ENCODE measurements at places on chromosomes 5 and 9.

GRCh38 chr9:133135146-133135745, 14.2 kb upstream of the RALGDS start:
- no peak for DNase-seq

DNA sequence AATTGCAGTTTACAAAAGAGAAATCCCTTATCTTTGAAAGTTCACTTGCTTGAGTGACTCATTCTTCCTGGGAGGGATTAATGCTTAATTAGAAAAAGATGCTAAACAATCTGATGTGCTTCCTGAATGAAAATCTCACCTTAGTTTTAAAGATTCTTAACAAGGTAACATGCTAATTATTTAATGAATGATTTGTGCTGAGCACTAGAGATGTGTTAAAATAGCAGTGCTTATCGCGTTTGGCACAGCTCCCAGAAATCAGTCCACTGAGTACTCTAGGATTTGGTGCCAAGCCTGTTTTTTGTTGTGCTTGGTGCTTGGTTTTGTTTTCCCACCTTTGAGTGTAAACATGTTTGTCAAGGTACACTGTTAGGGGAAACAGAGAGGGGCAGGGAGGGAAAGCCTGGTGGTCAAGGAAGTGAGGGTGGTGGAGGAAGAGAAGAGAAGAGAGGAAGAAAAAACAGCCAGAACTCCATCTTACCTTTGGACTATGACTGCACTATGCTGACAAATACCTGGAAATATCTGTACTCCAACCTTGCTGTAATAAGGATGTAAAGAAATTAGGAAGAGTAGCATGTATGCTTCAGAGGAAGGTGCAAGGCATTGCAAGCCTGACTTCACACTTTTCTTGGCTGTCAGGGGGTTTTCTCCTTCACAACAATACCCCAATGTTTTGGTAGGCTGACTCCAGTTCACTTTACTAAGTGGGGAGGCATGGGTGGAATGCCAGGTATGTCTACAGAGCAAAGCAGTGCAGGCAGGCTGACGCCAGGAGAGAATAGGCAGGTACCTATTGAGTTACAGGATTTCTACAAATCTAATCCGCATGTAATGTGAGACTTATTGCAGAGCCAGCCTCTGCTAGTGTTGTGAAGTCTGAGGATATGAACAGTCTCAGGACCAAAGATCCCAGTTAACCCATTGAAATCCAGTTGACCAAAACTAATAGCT, 157.2 kb upstream of the ISL1 start:
- DNase-seq = peak; percentile 10

DNA sequence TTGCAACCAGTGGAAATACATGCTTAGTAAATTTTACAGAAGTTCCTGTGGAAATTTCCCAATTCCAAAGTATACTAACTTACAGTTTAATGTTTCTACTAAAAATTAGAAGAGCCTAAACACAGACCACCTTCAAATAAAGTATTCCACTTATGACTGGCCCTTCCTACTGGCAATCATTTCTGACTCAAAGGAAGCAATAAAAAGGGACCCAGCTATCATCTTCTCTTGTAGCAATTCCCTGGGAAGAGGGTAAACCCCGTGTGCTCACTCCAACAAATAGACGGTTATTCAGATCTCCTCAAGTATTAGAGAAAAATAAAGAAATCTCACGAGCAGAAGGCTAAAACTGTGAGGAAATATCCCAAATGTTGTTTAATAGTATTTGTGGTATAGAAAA, 43.3 kb downstream of the GOLPH3 start:
- no peak for DNase-seq

DNA sequence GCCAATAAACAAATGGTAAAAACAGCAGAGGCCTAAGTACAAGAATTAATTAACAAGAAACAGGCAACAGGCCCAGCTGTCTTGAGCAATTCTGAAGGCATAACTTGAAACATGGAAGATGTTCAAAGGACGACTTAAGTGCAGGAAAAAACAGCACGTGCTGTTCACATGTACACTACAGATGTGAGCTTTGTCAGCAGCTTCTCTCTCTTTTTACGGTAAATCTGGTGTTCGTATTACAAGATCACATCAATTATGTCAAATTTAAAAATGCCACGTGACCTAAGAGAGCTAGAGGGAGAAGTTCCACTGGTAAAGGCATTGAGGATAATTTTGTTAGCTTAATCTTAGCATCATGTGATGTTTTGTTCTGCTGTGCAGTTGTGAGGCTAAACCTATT, 281.1 kb downstream of the PSAT1 start:
- DNase-seq = no peak

- peak; percentile 3 for DNase-seq
These were observed 9.5 kb downstream of the HK3 start for GRCh38 chr5:176889321-176890280.

DNA sequence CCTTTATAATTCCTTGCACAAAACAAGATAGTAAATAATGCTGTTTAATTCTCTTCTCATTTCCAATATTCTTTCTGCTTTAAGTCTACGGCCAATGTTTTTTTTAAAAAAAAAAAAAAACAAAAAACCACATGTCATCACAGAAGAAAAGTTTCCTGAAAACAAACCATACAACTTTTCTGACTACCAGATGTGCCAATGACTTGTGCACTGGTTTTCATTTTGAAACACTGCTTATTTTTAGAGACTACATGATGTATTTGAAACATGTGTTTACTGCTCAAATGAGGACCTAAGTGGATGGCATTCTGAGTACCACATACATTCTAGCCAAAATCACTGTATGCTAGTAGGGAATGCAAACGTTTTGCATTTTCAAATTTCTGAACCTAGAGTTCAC, 167.9 kb downstream of the GLIS3 start:
- DNase-seq = no peak

GRCh38 chr9:69519470-69520240, 152.5 kb downstream of the APBA1 start:
- DNase-seq = no peak

- DNase-seq = no peak
These were observed 65.2 kb downstream of the C9orf50 start for GRCh38 chr9:129555512-129556215.

GRCh38 chr9:121821326-121821725, 169.9 kb downstream of the DAB2IP start:
- no peak for DNase-seq

DNA sequence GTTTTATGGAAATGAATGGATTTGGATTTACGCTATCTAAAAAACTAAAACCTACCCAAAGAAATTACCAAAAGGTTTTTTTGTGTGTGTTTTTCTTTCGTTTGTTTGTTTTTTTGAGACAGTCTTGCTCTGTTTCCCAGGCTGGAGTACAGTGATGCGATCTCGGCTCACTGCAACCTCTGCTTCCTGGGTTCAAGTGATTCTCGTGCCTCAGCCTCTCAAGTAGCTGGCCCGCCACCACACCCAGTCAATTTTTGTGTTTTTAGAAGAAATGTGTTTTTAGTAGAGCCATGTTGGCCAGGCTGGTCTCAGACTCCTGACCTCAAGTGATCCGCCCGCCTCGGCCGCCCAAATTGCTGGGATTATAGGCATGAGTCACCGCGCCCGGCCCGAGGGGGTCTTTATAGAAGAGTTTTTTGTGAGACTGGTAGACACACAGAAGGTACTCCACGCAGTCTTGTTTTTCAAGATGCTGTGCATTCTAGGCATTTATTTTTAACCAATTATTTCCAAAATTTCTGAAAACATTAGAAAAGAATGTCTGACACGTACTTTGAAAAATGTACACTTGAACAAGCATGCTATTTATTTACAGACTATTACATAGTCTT, 75.7 kb downstream of the NR6A1 start:
- DNase-seq = no peak

- DNase-seq = peak; percentile 97
These were observed 13.3 kb downstream of the TRIM7 start for GRCh38 chr5:181191526-181192336.

GRCh38 chr5:133605323-133605722, 7.0 kb downstream of the FSTL4 start:
- no peak for DNase-seq

GRCh38 chr5:168936511-168936910, 357.3 kb upstream of the PANK3 start:
- DNase-seq = no peak

GRCh38 chr9:84926793-84927192, 257.3 kb downstream of the NTRK2 start:
- no peak for DNase-seq

GRCh38 chr9:91896513-91897121, 53.4 kb downstream of the ROR2 start:
- no peak for DNase-seq

- no peak for DNase-seq
These were observed 59.6 kb downstream of the SPTLC1 start for GRCh38 chr9:92055624-92056023.

GRCh38 chr9:37348917-37349316, 73.6 kb upstream of the GRHPR start:
- DNase-seq = no peak

DNA sequence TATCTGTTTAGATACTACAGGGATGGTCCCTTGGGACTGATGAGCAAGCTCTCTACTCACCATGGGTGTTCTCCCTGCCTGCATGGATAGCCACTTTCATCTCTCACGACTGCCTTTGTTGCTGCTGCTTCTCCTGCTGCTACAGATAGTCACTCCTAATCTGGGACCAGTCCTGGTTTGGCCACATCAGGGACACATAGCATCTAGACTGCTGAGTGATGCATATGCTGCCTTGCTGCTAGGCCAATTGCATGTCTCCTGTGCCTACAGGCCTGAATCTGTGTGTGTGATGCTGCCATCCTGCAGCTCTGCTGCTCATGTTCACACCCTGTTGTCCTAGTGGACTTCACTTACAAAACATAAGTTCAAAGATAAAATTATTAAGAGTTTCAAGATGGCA, 297.1 kb downstream of the HCN1 start:
- DNase-seq = no peak

- peak; percentile 41 for DNase-seq
These were observed 14.9 kb upstream of the WNT8A start for GRCh38 chr5:138068742-138069600.

Measured in progenitor cell of endocrine pancreas (in vitro differentiated cells).